ENCODE measurements at places on chromosomes 6 and 20.

DNA sequence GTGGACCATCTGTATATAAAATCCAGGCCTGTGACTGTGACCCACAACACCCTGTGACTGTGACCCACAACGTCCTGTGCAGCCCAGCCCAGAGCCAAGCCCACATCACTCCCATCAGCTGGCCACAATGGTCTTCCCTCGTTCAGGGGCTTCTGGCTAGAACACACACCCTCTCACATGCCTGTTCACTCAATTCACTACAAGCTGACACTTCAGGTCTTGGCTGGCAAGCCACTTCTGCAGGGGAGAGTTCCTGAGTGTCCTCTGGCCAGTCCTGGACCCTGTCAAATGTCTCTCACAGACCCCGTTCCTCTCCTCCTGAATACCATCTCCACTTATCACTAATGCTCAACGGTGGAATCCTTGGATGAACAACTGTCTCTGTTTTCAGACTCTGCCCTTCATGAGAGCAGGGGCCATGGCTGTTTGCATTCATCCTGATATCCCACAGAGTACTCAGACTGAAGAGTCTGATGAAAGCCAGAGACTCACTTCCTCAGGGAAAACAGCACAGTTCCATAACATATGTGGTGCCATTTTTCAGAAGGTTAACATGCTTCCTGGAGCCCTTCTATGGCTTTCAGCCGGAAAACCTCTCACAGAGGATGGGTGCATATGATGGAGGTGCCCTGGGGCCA, 56.0 kb downstream of the MYH7B start:
- DNase-seq = no peak

DNA sequence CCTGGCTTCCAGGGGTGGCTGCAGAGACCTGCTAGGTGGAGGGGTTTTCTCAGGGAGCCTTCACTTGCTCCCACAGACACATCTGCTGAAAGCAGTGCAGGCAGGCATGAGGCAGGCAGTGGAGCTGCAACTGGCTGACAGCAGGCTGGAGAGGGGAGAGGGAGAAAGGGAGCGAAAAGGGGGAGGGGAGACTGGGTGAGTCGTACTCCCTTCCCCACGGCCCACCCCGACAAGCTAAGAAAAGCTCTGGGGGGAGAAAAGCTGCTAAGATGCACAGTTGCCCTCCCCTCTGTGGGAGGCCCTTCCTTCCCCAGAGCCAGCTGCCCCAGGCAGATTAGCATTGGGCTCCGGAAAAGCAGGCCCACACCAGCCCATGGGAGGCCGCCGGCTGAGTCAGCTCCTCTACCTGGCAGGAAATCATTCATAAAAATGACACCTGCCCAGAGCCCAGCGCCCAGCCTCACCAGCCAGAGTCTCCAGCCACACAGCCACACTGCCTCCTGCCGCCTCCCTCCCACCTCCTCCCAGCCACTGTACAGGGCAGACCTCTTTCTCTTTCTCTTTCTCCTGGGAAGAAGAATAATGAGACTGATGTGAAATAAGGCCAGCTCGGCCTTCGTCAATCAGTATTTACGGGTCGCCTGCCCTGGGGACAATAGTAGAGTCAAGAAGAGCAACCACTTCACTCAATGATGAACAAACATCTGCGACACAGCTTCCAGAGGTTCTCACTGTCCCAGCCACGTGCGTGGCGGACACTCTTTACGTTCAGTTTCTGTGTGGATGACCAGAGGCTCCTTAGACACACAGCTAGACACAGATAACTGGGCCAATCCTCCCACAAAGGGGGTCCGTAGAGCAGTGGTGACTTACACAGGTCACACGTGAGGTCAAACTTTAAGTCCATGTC, 7.7 kb upstream of the C20orf203 start:
- DNase-seq = no peak

- DNase-seq = no peak
Observed at GRCh38 chr20:48850257-48850976, 22.6 kb upstream of the PREX1 start.

DNA sequence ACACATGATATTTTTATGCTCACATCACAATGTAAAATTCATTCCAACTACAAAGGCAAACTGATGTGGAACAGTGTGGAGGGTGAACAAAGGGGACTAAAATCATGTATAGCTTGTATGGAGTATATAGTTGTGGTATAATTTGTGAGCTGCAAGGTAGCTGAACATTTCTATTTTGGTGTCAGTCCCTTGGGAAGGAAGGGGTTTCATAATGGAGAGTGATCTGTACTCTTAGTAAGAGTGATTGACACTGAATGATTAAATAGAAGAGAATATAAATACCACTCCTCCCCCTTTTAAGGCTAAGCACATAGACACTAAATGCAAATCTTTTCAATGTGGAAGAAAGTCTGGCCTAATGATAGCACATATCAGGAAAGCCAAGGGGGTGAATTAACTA, 104.6 kb downstream of the POPDC3 start:
- DNase-seq = no peak

- DNase-seq = no peak
Observed at GRCh38 chr20:40283689-40284088, 405.3 kb downstream of the MAFB start.

- no peak for DNase-seq
Observed at GRCh38 chr20:21681922-21682318, 23.5 kb upstream of the PAX1 start.

- no peak for DNase-seq
Observed at GRCh38 chr6:128233531-128233930, 286.9 kb downstream of the PTPRK start.

- DNase-seq = no peak
Observed at GRCh38 chr20:37407573-37408002, 61.6 kb downstream of the SRC start.

DNA sequence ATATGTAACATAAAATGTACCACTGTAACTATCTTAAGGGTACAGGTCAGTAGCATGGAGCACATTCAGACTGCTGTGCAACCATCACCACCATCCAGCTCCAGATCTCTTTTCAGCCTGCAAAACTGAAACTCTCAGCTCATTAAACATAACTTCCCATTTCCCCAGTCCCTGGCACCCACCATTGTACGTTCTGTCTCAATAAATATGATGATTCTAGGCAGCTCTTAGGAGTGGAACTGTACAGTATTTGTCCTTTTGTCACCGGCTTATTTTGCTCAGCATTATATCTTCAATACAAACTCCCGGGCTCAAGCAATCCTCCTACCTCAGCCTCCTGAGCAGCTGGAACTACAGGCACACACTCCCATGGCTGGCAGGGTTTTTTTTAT, 1.5 kb downstream of the ZC3H12D start:
- DNase-seq = no peak

DNA sequence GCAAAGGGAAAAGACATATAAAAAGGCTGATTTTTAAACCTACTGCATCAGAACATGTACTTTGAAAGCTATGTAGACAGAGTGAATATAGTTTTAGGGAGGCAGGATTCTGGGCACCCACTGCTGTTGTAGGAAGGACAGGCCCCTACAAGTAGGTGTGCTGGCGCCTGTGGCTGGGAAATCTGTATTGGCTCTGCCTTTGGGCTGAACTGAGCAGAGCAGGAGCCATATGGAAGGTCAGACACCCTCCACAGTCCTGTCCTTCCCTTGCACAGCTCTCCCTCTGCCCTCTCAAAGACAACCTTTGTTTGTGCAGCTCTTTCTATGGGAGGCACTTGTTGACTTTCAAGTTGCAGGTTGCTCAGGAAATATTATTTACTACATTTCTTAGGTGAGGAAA, 18.4 kb upstream of the ULBP3 start:
- DNase-seq = no peak

GRCh38 chr6:112281821-112282615, 27.7 kb upstream of the LAMA4 start:
- no peak for DNase-seq
